Thoracic aorta (tissue), 2 donors: ENCODE measurements at places on chromosomes 2 and 18.

- H3K4me3 ChIP-seq: no peak overlapping the region
- H3K36me3 ChIP-seq: no peaks in the 10 kb centered on the region
- no peak overlapping the region for H3K27ac ChIP-seq
- peaks cover 9% of the 10 kb centered on the region for H3K4me1 ChIP-seq
Measured at GRCh38 chr18:13576598-13576997, 149.8 kb downstream of the FAM210A start.

- H3K27ac ChIP-seq: no peak overlapping the region
- H3K36me3 ChIP-seq: no peaks in the 10 kb centered on the region
- H3K27me3 ChIP-seq: no peaks in the 10 kb centered on the region
- no peak overlapping the region for H3K4me3 ChIP-seq
- no peaks in the 10 kb centered on the region for H3K4me1 ChIP-seq
- DNase-seq: no peak
Measured at GRCh38 chr2:177625744-177626650, 233.4 kb downstream of the AGPS start.

GRCh38 chr2:38248255-38248654, 128.8 kb downstream of the ATL2 start:
- H3K27me3 ChIP-seq: no peaks in the 10 kb centered on the region
- no peaks in the 10 kb centered on the region for H3K4me1 ChIP-seq
- H3K4me3 ChIP-seq: no peak overlapping the region
- H3K27ac ChIP-seq: no peak overlapping the region
- H3K36me3 ChIP-seq: no peaks in the 10 kb centered on the region
- no peak for DNase-seq

DNA sequence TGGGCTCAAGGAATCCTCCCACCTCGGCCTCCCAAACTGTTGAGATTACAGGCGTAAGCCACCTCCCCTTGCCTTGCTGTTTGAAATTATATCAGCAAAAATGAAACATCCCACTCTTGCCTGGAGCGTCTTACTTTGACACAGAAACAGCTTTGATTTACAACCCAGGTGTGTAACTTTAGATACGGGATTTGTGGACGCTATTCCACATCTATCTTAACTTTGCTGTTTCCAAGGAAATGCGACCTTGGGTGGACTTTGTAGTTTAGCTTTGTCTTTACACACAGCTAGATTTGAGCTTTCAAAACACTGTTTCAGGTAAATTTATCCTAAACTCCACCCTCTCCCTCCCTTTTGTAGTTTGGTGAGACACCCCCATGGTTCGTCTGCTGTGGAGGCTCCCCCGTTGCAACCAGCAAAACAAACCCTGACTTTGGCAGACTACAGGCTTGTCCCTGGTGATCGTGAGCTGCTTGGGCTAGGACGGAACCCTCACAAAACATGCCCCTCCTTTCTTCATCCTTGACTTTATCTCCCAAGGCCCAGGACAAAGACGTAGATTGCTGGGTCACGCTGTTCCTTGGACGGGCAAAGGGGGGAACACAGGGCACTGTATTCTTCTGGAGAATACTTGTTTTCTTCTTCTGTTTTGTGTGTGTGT, 5.5 kb upstream of the MSH6 start:
- no peaks in the 10 kb centered on the region for H3K36me3 ChIP-seq
- no peak overlapping the region for H3K4me3 ChIP-seq
- no peak overlapping the region for H3K27ac ChIP-seq
- no peaks in the 10 kb centered on the region for H3K27me3 ChIP-seq
- peaks cover 6% of the 10 kb centered on the region for H3K4me1 ChIP-seq

DNA sequence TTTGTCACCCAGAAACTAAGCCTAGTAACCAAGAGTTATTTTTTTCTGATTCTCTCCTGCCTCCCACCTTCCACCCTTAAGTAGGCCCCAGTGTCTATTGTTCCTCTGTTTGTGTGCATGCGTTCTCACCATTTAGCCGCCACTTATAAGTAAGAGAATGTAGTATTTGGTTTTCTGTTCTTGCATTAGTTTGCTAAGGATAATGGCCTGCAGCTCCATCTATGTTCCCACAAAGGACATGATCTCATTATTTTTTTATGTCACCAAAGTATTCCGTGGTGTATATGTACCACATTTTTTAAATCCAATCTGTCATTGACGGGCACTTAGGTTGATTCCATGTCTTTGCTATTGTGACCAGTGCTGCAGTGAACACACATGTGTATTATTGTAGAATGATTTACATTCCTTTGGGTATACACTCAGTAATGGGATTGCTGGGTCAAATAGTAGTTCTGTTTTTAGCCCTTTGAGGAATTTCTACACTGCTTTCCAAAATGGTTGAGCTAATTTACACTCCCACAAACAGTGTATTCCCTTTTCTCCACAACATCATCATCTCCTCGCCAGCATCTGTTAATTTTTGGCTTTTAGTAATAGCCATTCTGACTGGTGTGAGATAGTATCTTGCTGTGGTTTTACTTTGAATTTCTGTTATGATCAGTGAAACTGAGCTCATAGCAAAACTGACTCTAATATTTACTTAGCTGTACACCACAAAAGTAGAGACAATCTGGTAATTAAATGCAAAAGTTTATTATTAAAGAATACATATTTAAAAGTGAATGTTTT, 660.1 kb upstream of the SLC8A1 start:
- H3K4me1 ChIP-seq: no peaks in the 10 kb centered on the region
- H3K27me3 ChIP-seq: no peaks in the 10 kb centered on the region
- H3K27ac ChIP-seq: no peak overlapping the region
- no peaks in the 10 kb centered on the region for H3K36me3 ChIP-seq
- H3K4me3 ChIP-seq: no peak overlapping the region
- no peak for DNase-seq
